ENCODE measurements at places on chromosomes 2 and 18. TPM values are rescaled to one million over a fixed set of nuclear protein-coding genes. Genes with fewer than 3 reads are reported as not detected.

The ZSWIM2 gene
- total RNA-seq, result not detected

The B3GNT7 gene
- 20.4 TPM for total RNA-seq

- no peak for DNase-seq
- H3K36me3 ChIP-seq, result no peaks in the 10 kb centered on the region
- peaks cover 48% of the 10 kb centered on the region for H3K27me3 ChIP-seq
- H3K4me3 ChIP-seq, result no peak overlapping the region
- peaks cover 4% of the 10 kb centered on the region for H3K4me1 ChIP-seq
- H3K27ac ChIP-seq, result no peak overlapping the region
Measured at GRCh38 chr18:44687421-44687820, 6.7 kb downstream of the SETBP1 start.

DNA sequence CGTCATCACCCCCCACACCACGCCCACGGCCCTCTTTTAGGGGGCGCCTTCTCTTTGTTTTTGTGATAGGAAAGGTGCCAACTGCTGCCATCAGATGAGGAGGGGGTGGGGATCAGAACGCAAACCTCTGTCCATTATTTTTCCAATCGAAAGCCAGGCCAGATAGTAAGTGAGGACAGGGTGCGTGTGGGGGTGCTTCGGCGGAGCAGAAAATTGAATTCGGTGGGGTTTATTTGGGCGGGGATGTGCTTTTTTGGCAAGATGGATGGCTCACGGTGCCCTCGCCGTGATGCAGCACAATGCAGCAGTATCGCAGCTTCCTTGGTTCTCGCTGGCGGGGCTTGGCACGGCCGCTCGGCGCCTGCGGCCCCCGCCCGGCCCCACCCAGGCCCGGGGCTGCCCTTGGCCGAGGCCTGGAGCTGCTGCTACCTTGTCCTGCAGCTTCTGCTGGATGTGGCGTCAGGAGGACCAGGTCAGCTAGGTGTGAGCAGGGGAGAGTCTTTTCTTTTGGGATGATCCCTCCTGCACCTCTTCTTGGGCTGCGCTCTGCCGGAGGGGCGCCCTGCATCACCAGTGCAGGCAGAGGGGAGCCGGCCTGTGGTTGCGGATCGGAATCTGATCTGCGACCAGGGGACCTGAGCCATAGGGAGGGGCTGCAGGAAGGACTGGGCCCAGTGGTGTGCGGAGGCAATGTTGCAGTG is 1.3 kb downstream of the SPTBN1 start:
- peak overlapping the region; percentile 98 for H3K27ac ChIP-seq
- peaks cover 32% of the 10 kb centered on the region for H3K4me1 ChIP-seq
- peak overlapping the region; percentile 65 for H3K4me3 ChIP-seq
- H3K36me3 ChIP-seq, result no peaks in the 10 kb centered on the region

GRCh38 chr2:59900728-59901452 is 652.6 kb downstream of the BCL11A start:
- H3K27ac ChIP-seq, result no peak overlapping the region
- DNase-seq, result no peak
- no peaks in the 10 kb centered on the region for H3K36me3 ChIP-seq
- no peak overlapping the region for H3K4me3 ChIP-seq

- H3K36me3 ChIP-seq, result peaks cover 2% of the 10 kb centered on the region
- DNase-seq, result no peak
- H3K4me3 ChIP-seq, result no peak overlapping the region
- peaks cover 12% of the 10 kb centered on the region for H3K4me1 ChIP-seq
Measured at GRCh38 chr2:240439698-240440151, 4.3 kb downstream of the GPC1 start.

DNA sequence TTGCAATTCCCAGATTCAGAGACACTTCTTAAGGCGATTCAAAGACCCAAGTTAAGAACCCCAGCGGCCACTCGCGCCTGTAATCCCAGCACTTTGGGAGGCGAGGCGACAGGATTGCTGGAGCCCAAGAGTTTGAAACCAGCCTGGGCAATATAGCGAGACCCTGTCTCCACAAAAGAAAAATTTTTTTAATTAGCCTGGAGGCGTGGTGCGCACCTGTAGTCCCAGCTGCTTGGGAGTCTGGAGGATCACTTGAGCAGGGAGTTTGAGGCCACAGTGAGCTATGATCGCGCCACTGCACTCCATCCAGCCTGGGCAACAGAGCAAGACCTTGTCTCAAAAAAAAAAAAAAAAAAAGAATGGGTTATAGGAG is 585 bp upstream of the ANAPC1 start:
- H3K4me3 ChIP-seq, result peak overlapping the region; percentile 96
- no peak for DNase-seq
- H3K4me1 ChIP-seq, result peaks cover 13% of the 10 kb centered on the region
- peak overlapping the region; percentile 89 for H3K27ac ChIP-seq

All from heart right ventricle (tissue), 16 donors.